Erythroblast (primary cell): ENCODE measurements at places on chromosomes 6 and 20.
A peak's percentile ranks its signal among the peaks of the same experiment; 100 is the strongest.

- no peak for DNase-seq
Measured at GRCh38 chr6:161218222-161218621, 55.6 kb downstream of the AGPAT4 start.

GRCh38 chr6:78436335-78436734, 431.0 kb upstream of the IRAK1BP1 start:
- no peak for DNase-seq

DNA sequence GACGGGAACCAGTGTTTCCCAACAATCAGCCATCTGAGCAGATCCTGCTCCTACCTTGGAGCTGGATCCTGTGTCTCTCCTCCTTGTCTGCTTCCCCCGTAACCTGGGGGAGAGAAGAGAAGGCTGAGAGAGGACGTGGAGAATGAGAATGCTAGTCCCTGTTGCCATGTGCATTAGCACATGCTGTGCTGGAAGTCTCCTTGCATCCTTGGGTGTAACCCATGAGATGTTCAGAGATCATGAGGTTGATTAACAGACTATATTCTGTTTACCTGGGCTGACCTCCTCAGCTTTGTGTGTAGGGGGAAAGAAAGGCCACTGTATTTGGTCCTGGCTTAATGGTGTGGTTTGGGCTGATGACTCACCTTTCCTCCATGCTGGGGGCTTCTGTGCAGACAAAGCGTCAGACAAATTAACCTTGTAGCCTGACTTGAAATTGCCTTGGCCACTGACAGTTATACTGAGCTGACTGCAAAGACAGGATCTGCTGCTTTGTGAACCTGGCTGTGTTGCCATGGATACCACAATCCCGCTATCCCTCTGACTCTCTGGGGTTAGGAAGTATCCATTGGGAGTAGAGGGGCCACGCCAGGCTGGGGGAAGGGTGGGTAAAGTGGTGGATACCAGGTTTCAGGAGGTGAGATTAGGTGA, 243.7 kb upstream of the CHD6 start:
- no peak for DNase-seq

GRCh38 chr6:169341706-169342105, 88.1 kb upstream of the THBS2 start:
- DNase-seq: no peak

- no peak for DNase-seq
Measured at GRCh38 chr6:37862992-37863391, 43.5 kb downstream of the ZFAND3 start.

- DNase-seq: no peak
Measured at GRCh38 chr20:4256874-4257273, 241.5 kb upstream of the RNF24 start.

DNA sequence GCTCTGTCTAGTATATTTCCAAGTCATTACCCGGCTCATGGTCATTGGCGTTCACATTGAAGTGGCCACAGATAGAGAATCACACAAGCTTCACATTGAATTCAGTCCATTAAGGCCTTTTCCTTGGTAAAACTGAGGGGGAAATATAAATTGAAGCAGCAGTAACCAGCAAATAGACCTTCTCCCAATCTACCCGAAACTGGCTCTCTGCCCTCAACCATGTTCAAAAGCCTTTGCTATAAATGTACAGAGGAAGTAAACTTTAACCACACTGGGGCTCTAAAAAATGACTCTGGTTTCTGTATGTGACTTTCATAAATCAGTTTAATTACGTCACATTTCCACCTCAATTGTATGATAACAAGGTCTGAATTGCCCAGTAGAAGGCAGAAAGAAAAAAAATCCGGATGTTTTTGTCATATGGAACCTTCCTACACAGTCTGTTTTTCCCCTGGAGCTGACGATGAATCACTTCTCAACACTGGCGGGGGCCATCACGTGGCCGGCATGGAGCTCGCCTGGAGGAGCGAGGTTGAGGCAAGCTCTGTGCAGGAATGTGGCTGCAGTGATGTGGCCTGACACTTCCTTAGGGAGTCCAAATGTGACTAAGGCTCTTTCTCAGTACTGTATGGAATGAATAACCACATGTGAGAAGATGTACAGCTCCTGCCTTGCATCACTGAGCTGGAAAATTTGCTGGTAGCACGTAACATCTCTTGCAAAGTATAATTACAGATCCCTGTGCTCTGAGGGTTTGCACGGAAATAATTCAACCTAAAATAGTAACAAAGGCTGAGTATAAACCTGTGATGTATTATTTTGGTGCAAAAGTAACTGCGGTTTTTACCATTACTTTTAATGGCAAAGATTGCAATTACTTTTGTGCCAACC, 58.6 kb upstream of the SNX9 start:
- peak; percentile 49 for DNase-seq

DNA sequence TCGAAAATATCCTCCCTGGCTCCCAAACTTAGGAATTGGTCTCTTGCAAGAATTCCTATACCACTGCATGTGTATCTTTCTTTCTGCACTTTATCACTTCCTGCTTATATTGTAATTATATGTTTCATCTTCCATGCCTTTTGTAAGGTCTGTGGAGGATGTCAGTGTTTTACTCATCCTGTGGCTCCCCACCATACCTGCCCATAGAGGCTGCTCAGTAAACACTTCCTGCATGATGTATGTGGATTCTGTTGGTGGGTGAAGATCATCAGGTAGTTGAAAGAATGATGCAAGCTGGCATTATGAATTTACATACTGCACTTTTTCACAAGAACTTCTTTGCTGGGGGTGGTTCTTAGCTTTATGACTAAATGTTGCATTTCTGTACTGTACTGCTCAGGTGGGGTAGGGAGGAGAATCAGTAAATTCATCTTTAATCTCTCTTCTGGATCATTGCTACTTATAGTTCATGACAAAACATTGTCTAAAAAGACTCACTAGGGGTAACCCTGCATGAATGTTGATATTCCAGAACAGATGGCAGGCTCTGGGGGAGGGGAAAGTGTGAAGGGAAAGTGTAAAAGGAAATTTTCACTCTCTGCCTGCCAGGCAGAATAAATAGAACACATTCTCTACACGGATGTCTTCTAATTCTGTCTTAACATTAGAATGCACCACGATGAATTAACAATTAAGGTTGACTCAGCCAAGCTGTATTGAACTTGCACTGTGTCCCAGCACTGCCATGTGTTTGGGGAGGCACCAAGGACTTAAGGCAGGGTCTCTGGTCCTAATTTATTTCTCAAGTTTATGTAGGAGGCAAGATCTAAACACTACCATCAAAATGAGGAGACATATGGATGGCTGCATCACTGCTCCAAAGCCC, 36.0 kb upstream of the KLHL31 start:
- DNase-seq: no peak

DNA sequence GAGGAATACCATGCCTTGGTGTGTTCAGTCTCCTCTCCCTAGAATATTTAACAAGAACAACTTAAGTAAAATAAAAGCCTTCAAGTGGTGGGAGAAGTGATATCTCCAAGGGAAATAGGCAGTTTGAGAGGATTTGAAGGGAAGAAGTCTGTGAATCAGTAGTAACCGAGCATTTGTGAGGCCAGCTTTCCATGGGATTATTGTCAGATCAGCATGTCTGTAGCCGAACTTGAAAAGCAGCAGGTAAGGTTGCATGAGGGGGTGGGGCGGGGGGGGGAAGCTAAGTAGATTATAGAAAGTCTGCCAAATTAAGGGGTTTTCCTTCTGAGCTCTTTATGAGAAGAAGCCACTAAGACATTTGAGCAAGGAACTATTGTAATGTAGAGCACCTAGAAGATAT, 92.6 kb downstream of the GRIK2 start:
- DNase-seq: no peak

GRCh38 chr6:56383160-56383559, 135.8 kb upstream of the COL21A1 start:
- no peak for DNase-seq
